Tibial nerve (tissue), 4 donors: ENCODE measurements at places on chromosomes 2 and 18. TPM values are rescaled to one million over a fixed set of nuclear protein-coding genes. Genes with fewer than 3 reads are reported as not detected.

- H3K27me3 ChIP-seq, result no peaks in the 10 kb centered on the region
- no peak for DNase-seq
- no peak overlapping the region for H3K4me3 ChIP-seq
- no peaks in the 10 kb centered on the region for H3K36me3 ChIP-seq
These were observed 110.0 kb upstream of the ALKAL2 start for GRCh38 chr2:397926-398325.

Gene LOXHD1
- total RNA-seq, result 0.44 TPM

GRCh38 chr2:44748-45341, 1.5 kb downstream of the FAM110C start:
- H3K36me3 ChIP-seq, result no peaks in the 10 kb centered on the region
- no peak for DNase-seq
- no peak overlapping the region for H3K4me3 ChIP-seq
- no peak overlapping the region for H3K27ac ChIP-seq
- H3K4me1 ChIP-seq, result no peaks in the 10 kb centered on the region

DNA sequence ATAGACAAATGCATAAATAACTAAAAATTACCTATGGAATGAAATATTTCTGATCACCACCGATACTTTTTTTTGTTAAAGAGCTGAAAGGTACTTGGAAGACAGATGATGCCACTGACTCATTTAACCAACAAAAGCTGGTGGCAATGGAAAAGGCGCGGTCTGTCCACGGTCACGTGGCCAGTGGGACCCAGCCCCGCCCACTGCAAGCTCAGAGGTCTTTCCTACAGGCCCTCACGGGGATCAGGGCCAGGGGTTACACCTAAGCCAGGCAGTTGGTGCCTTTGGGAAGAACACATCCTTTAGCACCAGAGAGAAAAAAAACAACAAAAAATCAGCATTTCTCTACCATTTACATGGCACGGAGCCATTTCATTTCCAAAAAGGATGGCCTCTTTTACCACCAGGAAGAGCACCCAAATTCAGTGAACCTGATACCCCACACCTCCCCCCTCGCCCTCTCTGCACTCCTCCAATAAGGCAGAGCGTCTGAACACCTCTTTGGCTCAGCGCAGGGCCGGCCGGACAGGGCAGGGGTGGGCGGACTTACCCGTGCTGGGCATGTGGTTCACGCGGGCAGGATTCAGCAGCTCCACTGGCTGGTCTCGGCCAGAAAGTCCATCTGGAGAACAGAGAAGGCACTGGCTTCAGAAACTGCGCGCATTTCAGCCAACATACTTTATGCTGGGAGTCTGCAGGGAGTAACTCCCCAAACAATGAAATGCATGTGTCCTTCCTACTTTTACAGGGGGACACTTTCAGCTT, 164.6 kb downstream of the HDAC4 start:
- H3K36me3 ChIP-seq, result no peaks in the 10 kb centered on the region
- no peak for DNase-seq
- no peak overlapping the region for H3K27ac ChIP-seq
- no peak overlapping the region for H3K4me3 ChIP-seq
- H3K4me1 ChIP-seq, result no peaks in the 10 kb centered on the region

Gene INPP4A
- 33.7 TPM for total RNA-seq

- H3K4me1 ChIP-seq, result no peaks in the 10 kb centered on the region
- H3K27ac ChIP-seq, result no peak overlapping the region
- H3K27me3 ChIP-seq, result no peaks in the 10 kb centered on the region
- DNase-seq, result no peak
These were observed 255.3 kb downstream of the CYP26B1 start for GRCh38 chr2:71892423-71892730.

GRCh38 chr2:190575263-190575662, 40.7 kb upstream of the NEMP2 start:
- no peaks in the 10 kb centered on the region for H3K36me3 ChIP-seq
- no peak for DNase-seq
- no peak overlapping the region for H3K27ac ChIP-seq
- H3K27me3 ChIP-seq, result no peaks in the 10 kb centered on the region
- H3K4me3 ChIP-seq, result no peak overlapping the region
